Dermis blood vessel endothelial cell (primary cell): ENCODE measurements at places on chromosomes 4 and X.

GRCh38 chr4:113645288-113645687 lies 116.2 kb downstream of the CAMK2D start:
- DNase-seq, result no peak

GRCh38 chr4:134365852-134366251 lies 164.3 kb upstream of the PABPC4L start:
- DNase-seq, result no peak

DNA sequence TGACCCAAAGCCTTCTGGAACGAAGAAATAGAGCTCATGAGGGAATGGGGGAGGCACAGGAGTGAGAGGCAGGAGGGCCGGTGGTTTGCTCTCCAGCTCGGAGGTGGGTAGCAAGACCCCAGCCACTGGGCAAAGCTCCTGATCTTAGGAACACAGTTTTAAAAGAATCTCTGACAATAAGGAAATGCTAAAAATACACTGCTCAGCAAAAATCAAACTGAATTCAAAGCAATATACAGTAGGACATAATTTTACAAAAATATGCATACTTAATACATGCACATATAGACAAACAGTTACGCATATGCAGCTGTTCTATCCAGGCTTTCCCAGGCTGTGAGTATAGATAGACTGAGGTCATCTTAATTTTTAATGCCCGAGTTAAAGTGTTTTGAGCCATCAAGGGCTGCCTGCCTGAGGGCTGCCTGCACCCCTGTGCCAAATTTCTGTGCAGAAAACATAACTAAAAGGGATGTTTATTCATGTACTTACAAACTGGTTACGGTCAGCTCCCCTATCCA lies 6.9 kb downstream of the GPR50 start:
- no peak for DNase-seq

- DNase-seq, result peak; percentile 15
These were observed 68.4 kb downstream of the MAOB start for GRCh38 chrX:43813898-43814297.

- DNase-seq, result no peak
These were observed 69.3 kb downstream of the FAM184B start for GRCh38 chr4:17712166-17712565.

DNA sequence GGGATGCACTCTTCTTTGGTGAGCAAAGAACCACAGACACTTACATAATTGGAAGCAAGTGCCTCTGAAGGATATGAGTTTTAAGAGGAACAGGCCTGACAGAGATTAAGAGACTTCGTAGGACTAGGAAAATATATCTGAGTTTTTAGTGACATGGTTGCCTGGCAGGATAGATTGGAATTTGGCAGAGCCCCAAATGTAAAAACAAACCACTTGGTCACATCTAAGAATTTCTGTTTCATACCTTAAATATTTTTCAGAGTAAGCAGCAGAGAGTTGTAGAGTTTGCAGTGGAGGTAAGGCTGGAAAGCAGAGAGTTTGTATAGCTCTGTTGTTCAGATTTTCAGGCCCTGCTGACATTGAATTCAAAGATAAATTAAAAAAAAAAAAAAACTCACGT lies 150.1 kb upstream of the MAGEB2 start:
- no peak for DNase-seq

GRCh38 chr4:73613130-73613529 lies 7.1 kb downstream of the RASSF6 start:
- DNase-seq, result no peak

DNA sequence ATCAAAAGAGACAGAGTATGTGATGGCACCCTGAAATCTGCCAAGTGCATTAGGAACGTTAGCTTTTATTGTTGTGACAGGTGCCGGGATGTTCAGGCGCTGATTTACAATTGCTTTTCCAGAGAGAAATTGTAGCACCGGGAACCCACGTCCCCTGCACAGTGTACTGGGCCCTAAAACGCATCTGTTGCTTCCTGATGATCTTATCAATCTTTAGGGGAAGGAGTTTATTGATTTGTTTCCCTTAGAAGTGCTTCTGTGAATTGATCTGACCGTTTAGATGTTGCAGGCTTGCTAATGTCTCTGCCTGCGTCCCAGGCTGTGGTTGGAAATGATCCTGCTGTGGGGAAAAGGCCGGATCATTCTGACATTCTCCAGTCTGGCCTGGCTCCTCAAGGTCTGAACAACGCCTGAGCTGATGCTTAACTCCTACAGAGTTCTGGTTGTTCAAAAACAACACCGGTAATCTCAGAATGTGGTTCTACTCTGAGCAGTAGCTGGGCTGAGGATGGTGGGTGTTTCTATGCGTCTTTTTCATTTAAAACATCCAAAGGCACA lies 16.9 kb downstream of the PHOX2B start:
- DNase-seq, result no peak

- DNase-seq, result peak; percentile 20
These were observed 52.5 kb downstream of the JADE1 start for GRCh38 chr4:128861856-128862518.

GRCh38 chr4:108120789-108121188 lies 47.9 kb downstream of the LEF1 start:
- no peak for DNase-seq

DNA sequence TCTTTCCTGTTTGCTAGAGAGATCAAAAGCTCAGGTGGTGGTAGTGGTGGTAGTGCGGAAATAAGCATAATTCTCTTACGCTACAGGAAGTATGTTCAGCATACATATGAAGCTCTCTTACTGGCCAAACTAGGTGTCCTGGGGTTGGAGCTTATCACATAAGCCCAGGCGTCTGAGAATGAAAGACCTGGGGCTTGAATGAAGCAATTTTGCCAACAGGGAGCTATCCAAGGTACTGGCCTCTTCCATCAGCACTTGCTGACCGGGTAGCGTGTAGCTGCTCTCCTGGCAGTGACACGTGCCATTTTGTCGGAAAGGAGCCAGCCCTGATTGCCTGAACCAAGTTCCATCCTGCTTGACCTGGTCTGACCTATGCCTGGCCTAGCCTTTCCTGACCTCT lies 65.9 kb upstream of the HPF1 start:
- DNase-seq, result peak; percentile 78

GRCh38 chrX:7109838-7110793 lies 37.4 kb upstream of the STS start:
- DNase-seq, result peak; percentile 10

DNA sequence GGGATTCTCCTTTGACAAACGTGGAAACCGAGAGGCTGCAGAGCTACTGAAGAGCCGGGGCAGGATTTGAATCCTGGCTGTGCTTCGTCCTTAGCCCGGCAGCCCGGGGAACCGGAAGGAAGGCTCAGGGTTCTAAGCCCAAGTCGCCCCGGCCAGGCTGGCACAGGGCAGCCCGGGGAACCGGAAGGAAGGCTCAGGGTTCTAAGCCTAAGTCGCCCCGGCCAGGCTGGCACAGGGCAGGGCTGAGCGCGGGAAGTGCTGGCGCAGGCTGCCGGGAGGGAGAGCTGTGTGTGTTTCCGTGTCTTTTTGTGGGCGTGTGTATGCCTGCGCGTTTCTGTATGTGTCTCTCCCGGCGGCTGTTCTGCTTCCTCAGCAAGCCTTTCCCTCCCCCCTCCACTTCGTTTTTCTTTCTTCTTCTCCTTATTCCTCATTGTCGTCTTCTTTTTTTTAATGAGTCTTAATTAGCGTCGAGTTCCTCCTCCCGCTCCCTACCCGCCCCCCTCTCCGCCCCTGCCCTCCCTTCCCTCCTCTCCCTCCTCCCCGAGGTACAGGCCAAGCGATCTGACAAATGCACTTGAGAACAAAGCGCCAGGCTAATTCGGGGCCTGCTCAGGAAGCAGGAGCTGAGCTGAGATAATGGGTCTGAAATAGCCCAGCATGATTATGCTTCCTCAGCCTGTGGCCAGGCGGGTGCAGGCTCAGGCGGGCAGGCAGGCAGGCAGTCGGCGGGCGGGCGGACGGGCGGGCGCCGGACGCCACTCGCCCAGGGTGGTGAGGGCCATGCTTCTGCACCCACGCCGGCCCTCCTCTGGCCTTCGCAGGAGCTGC lies 65.9 kb downstream of the EFNB1 start:
- DNase-seq, result peak; percentile 93

DNA sequence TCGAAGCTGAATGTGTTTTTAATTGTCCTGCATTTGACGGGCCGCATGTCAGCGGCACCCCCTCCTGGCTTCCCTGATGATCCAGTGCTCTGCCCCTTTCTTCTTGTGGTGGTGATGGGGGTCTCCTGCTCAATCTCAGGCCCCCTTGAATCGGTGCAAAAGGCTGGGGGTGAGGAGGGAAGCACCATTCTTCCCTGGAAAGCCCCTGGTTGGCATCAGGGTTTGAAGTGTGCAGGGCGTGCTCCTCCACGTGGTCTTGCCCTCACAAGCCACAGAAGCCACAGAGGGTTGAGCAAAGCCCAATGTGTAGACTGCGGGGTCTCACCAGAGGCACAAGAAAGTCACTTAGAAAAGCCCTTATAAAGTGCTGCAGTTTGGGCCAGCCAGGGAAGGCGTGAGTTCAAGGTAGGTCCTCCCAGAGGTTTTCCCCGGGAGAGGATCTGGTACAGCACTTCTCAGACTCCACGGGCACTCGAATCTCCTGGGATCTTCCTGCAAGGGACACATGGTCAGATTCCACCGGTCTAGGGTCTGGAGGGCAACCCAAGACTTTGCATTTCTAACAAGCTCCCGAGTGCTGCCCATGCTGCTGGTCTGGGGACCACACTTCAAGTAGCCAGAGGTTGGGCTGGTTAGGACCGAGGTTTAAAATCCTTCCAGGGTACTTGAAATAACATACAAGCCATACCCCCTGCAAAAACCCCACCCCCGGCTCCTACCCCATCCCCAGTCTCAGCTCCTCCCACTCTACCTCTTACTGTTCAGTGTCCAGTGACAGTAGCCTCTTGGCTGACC lies 35.1 kb downstream of the PSAPL1 start:
- DNase-seq, result no peak

DNA sequence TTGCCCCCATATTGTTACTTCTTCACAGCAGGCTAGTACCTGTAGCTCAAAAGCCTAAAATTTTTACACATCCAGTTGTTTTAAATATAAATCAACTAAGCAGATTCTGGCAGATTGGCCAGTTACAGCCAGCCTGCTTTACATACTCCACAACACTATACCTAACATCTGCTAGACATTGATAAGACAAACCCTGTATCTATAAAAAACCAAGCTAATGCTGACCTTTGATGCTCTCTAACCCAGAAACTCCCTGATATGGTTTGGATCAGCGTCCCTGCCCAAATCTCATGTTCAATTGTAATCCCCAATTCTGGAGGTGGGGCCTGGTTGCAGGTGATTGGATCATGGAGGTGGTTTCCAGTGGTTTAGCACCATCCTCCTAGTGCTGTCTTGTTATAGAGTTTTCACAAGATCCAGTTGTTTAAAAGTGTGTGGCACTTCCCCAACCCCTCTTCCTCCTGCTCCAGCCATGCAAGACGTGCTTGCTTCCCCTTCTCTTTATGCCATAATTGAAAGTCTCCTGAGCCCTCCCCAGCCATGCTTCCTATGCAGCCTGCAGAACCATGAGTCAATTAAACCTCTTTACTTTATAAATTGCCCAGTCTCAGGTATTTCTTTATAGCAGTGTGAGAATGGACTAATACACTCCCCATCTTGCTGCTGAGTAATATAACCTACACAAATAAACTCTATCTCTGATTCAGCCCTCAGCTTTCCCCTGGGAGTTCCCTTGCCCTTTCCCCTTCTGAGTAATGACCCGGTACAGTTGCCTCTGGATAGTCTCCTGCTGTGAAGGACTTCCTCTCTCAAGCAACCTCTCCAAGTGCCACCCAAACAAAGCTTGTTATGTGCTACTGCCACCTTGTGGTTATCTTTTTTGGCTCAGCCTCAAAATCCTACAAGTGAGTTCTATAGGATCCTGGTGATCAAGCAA lies 39.6 kb downstream of the ZCCHC13 start:
- peak; percentile 90 for DNase-seq

DNA sequence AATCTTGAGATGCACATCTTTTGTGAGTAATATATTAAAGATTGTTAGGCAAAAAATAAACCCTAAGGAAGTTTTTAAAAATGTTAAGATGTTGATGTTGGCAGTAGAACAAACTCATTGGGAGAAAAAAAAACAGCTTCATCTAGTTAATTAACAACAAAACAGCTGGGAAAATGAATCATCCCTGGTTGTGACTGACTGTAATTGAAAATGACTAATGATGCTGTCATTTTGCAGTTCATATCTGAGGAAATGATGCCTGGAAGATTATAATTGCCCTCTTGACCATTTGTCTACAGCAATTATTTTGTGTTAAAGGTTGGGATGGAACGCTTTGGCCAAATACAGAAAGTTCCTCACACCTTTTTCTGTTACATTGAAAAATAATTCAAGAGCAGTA lies 760.4 kb upstream of the FTHL17 start:
- DNase-seq, result no peak

DNA sequence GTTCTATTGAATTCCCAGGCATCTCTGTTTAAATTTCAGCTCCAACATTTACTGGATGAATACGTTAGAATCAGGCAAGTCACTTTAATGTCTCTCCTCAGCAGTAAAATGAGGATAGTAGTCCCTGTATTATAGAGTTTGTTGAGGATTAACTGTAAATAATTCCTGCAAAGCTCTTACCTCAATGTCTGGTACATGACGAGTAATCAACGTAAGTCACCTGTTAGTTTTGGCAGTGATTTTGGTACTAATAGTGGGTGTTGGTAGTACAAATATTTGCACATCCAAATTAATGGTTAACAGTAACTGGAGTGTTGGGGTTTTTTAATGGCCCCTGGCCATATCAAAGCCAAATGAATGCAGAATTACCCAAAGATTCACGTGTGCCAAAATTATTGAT lies 189.8 kb upstream of the GALNT7 start:
- no peak for DNase-seq

DNA sequence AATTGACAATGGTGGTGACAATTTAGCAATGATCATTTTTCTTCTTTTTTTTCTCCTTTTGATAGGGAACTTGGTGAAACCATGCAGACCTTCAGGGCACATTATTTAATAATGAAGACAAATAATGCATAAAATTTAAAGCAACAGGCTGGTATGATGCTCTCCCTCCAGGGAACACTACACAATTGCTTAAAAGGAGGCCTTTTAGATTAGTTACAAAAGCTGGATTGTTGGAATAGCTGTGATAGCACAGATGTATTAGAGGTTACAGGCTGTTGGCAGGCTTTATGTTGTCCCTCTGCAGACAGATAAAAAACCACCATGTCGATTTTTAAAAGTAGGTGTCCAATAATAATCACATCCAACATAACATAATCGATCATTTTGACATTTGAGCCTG lies 307.0 kb downstream of the ADGRL3 start:
- DNase-seq, result no peak
